Lower leg skin (tissue), 4 donors: ENCODE measurements at places on chromosomes 2 and 18. TPM values are rescaled to one million over a fixed set of nuclear protein-coding genes. Genes with fewer than 3 reads are reported as not detected.

The CACNB4 gene
- total RNA-seq: 6.3 TPM

The CHRNG gene
- total RNA-seq: not detected

The ELOA2 gene
- not detected for total RNA-seq

The IRS1 gene
- 16.9 TPM for total RNA-seq

The BUB1 gene
- total RNA-seq: 2.4 TPM
